ENCODE measurements at places on chromosomes 16 and 17.

GRCh38 chr16:86752582-86753175 lies 174.3 kb downstream of the FOXL1 start:
- peaks cover 11% of the 10 kb centered on the region for H3K27me3 ChIP-seq
- no peak for DNase-seq
- no peaks in the 10 kb centered on the region for H3K4me1 ChIP-seq
- no peak overlapping the region for H3K4me3 ChIP-seq

DNA sequence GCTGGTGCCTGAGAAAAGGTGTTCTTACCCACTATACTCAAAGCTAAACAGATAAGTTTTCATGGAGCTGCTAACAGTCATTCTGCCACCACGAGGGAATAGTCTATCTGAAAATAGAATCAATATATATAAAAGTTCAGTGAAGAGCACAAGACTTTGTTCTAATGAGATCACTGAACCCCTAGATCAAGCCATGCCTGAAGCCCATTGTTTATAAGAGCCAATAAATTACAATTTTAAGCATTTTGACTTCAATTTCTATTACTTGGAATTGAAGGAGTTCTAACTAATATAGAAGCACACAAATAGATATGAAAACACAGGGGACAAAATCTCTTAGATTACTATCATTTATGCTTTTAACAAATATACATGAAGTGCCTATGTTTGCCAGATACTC lies 24.4 kb upstream of the ERCC4 start:
- DNase-seq, result no peak
- H3K4me3 ChIP-seq, result no peak overlapping the region
- H3K27ac ChIP-seq, result no peak overlapping the region

- peaks cover 9% of the 10 kb centered on the region for H3K4me1 ChIP-seq
- H3K4me3 ChIP-seq, result no peak overlapping the region
- DNase-seq, result no peak
- peaks cover 46% of the 10 kb centered on the region for H3K36me3 ChIP-seq
- no peak overlapping the region for H3K27ac ChIP-seq
These were observed 9.4 kb downstream of the MAP3K3 start for GRCh38 chr17:63631626-63632025.

GRCh38 chr17:67838538-67838937 lies 13.2 kb downstream of the BPTF start:
- H3K4me1 ChIP-seq, result peaks cover 73% of the 10 kb centered on the region
- H3K4me3 ChIP-seq, result no peak overlapping the region
- peaks cover 14% of the 10 kb centered on the region for H3K36me3 ChIP-seq
- DNase-seq, result no peak
- H3K27me3 ChIP-seq, result no peaks in the 10 kb centered on the region

GRCh38 chr17:29048440-29049368 lies 5.8 kb downstream of the PIPOX start:
- no peak for DNase-seq
- no peak overlapping the region for H3K4me3 ChIP-seq
- peaks cover 6% of the 10 kb centered on the region for H3K4me1 ChIP-seq
- no peaks in the 10 kb centered on the region for H3K36me3 ChIP-seq

DNA sequence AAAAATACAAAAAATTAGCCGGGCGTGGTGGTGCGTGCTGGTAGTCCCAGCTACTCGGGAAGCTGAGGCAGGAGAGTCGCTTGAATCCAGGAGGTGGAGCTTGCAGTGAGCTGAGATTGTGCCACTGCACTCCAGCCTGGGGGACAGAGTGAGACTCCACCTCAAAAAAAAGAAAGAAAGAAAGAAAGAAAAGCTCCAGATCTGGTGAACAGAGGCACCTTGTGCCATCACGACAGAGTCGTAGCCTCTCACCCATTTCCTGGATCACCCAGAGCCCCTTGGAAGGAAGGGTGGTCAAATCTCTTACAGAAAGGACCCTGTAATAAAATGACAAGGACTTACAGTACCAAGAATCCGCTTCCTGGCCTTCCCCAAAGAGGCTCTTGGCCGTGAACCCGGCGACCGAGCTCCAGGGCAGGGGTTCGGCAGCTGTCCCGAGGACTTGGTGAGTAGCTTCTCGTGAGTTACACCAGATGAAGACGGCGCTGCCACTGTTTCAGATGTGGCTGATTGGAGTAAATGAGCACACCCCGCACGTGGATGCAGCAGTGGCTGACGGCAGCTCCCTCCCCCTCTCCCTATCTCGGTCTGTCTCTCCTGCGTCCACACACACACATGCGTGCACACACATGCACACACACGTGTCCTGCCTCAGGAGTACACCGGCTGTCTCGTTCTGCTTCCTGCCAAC lies 13.5 kb downstream of the LGALS3BP start:
- H3K4me1 ChIP-seq, result peaks cover 19% of the 10 kb centered on the region
- no peak for DNase-seq
- H3K27ac ChIP-seq, result no peak overlapping the region
- no peaks in the 10 kb centered on the region for H3K36me3 ChIP-seq
- no peaks in the 10 kb centered on the region for H3K27me3 ChIP-seq
- H3K4me3 ChIP-seq, result no peak overlapping the region

GRCh38 chr17:51733166-51733565 lies 425.3 kb downstream of the CA10 start:
- peaks cover 3% of the 10 kb centered on the region for H3K27me3 ChIP-seq
- no peak overlapping the region for H3K27ac ChIP-seq
- no peak for DNase-seq
- H3K4me3 ChIP-seq, result no peak overlapping the region
- no peaks in the 10 kb centered on the region for H3K36me3 ChIP-seq

- H3K4me3 ChIP-seq, result no peak overlapping the region
- H3K27ac ChIP-seq, result no peak overlapping the region
- DNase-seq, result no peak
- peaks cover 56% of the 10 kb centered on the region for H3K27me3 ChIP-seq
- peaks cover 2% of the 10 kb centered on the region for H3K36me3 ChIP-seq
These were observed 12.8 kb upstream of the CBX8 start for GRCh38 chr17:79809530-79810129.

DNA sequence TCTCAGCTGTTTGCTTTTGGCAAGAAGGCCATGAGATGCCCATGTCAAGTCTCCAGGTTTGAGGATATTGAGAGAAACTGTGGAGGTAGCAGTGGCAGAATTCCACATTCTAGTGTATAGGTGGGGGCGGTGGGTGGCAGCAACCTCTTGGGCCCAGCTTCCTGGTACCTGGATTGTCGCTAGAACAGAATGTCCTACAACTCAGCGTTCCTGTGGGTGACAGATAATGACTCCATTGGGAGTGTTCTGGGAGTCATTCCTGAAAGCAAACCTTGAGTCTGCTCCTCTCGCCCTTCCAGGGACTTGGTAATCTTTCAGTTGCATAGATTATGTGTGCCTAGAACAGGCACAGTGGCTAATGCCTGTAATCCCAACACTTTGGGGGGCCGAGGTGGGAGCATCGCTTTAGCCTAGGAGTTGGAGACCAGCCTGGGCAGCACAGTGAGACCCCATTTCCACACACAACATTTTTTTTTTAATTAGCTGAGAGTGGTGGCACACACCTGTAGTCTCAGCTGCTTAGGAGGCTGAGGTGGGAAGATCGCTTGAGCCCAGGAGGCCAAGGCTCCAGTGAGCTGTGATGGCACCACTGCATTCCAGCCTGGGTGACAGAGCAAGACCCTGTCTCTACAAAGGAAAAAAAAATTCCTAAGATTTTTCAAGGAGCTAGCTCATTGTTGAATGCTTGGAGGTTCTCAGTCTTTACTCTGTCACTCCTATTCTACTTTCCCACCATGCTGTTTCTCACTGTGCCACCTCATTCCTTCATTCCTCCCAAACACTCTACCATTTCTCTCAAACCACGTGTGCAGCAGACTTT lies 37.9 kb upstream of the METTL16 start:
- peaks cover 11% of the 10 kb centered on the region for H3K27me3 ChIP-seq
- H3K36me3 ChIP-seq, result no peaks in the 10 kb centered on the region
- H3K27ac ChIP-seq, result no peak overlapping the region
- H3K4me1 ChIP-seq, result no peaks in the 10 kb centered on the region
- no peak overlapping the region for H3K4me3 ChIP-seq

- H3K4me1 ChIP-seq, result peaks cover 59% of the 10 kb centered on the region
- peak overlapping the region; percentile 64 for H3K27ac ChIP-seq
- peaks cover 17% of the 10 kb centered on the region for H3K36me3 ChIP-seq
- peak overlapping the region; percentile 59 for H3K4me3 ChIP-seq
- DNase-seq, result no peak
These were observed 1.9 kb downstream of the CLCN7 start for GRCh38 chr16:1472974-1473373.

GRCh38 chr17:82019690-82020571 lies 2.7 kb downstream of the CENPX start:
- H3K27ac ChIP-seq, result no peak overlapping the region
- DNase-seq, result peak; percentile 59
- H3K27me3 ChIP-seq, result no peaks in the 10 kb centered on the region
- H3K4me3 ChIP-seq, result no peak overlapping the region
- H3K36me3 ChIP-seq, result peaks cover 4% of the 10 kb centered on the region
- peaks cover 22% of the 10 kb centered on the region for H3K4me1 ChIP-seq

- H3K27me3 ChIP-seq, result no peaks in the 10 kb centered on the region
- no peaks in the 10 kb centered on the region for H3K4me1 ChIP-seq
- H3K4me3 ChIP-seq, result no peak overlapping the region
These were observed 17.5 kb downstream of the ANKRD40 start for GRCh38 chr17:50689956-50690886.

DNA sequence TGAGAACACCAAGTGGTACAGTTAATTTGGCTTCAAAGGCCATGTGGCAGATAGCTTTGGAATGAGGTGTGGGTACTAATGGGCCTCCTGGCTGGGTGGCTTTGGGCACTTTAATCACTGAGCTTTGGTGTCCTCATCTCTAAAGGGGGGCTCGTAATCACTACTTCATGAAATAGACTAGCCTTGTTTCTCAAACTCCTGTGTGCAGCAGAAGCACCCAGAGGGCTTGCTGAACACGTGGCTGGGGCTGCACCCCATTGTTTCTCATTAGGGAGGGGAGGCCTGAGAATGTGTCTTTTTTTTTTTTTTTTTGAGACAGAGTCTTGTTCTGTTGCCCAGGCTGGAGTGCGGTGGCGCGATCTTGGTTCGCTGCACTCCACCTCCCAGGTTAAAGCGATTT lies 5.8 kb downstream of the EPN2 start:
- no peak overlapping the region for H3K4me3 ChIP-seq
- H3K27me3 ChIP-seq, result no peaks in the 10 kb centered on the region
- H3K4me1 ChIP-seq, result peaks cover 18% of the 10 kb centered on the region

GRCh38 chr17:3036800-3037199 lies 26.6 kb downstream of the OR1D5 start:
- peaks cover 11% of the 10 kb centered on the region for H3K4me1 ChIP-seq
- H3K36me3 ChIP-seq, result peaks cover 8% of the 10 kb centered on the region
- peaks cover 8% of the 10 kb centered on the region for H3K27me3 ChIP-seq
- no peak for DNase-seq

DNA sequence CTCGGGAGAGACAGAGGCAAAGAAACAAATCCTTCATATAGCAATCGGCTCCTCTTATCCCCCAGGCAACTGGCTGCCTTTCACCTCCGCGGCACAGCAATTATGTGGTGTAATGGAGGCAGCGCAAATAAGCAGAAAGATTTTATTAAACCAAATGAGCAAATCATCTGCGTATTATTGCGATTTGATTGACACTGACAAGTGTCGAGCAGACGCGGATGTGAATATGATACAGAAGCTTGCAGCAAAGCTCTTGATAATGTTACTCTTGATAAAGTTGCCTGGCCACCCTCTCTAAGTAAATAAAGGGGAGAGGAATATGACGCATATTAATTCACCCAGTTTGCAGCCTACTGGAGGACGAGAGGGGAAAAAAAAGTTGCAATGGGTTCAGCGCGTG lies 26.5 kb upstream of the AKTIP start:
- no peaks in the 10 kb centered on the region for H3K27me3 ChIP-seq
- no peaks in the 10 kb centered on the region for H3K36me3 ChIP-seq
- H3K27ac ChIP-seq, result no peak overlapping the region
- H3K4me3 ChIP-seq, result no peak overlapping the region
- DNase-seq, result no peak
- H3K4me1 ChIP-seq, result peaks cover 14% of the 10 kb centered on the region

GRCh38 chr17:61235827-61236197 lies 163.8 kb upstream of the TBX2 start:
- H3K4me1 ChIP-seq, result no peaks in the 10 kb centered on the region
- no peak for DNase-seq
- H3K4me3 ChIP-seq, result no peak overlapping the region
- no peak overlapping the region for H3K27ac ChIP-seq
- no peaks in the 10 kb centered on the region for H3K27me3 ChIP-seq
- H3K36me3 ChIP-seq, result peaks cover 2% of the 10 kb centered on the region

GRCh38 chr17:49589577-49589927 lies 13.9 kb downstream of the NXPH3 start:
- no peak for DNase-seq
- H3K27me3 ChIP-seq, result no peaks in the 10 kb centered on the region
- no peak overlapping the region for H3K27ac ChIP-seq

DNA sequence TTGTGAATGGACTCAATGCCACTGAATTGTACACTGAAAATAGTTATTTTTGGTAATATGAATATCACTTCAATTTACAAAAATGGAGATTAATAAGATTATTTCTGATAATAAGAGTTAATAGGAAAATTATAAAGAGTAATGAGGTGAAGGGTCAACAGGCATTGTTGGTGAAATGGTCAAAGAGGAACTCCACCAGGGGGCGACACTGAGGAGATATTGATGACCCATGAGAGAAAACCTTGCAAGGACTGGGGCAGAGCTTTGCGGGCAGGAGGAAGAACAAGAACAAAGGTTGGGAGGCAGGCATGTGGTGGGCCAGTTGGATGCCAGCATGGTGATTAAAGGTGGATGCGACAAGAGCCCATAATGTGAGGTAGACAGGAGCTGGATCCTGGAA lies 74.0 kb upstream of the XYLT1 start:
- no peak overlapping the region for H3K4me3 ChIP-seq
- no peak overlapping the region for H3K27ac ChIP-seq
- H3K4me1 ChIP-seq, result no peaks in the 10 kb centered on the region
- H3K27me3 ChIP-seq, result peaks cover 9% of the 10 kb centered on the region

DNA sequence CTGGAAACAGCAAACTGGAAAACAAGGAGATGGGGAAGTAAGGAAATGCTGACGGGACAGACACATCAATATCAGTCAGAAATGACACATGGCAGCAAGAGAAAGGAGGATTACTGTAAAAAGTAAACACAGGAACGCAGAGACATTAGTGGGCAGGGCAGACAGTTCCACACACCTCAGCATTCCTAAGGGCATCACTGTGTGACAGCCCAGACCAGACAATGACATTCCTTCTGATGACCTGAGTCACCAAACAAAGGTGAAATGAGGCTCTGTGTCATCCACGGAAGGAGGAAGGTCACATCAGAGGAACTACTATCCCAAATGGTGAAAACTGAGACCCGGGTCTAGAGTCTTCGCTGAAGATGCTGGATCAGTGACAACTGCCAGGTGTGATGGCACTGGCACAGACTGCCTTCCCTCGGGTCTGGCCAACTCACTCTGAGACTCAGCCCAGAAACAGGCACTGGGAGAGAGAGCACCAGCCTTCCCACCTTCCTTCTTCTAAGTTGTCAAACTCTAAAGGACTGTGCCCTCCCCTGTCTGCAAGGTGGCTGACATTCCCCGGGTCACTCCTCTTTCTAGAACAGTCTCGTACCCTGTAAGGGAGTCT lies 36.7 kb downstream of the TK2 start:
- DNase-seq, result no peak
- no peak overlapping the region for H3K4me3 ChIP-seq
- H3K27me3 ChIP-seq, result no peaks in the 10 kb centered on the region

- DNase-seq, result no peak
- no peak overlapping the region for H3K27ac ChIP-seq
- no peaks in the 10 kb centered on the region for H3K36me3 ChIP-seq
- no peaks in the 10 kb centered on the region for H3K4me1 ChIP-seq
- no peaks in the 10 kb centered on the region for H3K27me3 ChIP-seq
- H3K4me3 ChIP-seq, result no peak overlapping the region
These were observed 23.5 kb downstream of the RDM1 start for GRCh38 chr17:35906926-35907637.
